ENCODE measurements at places on chromosomes 3 and 15.

GRCh38 chr3:61869371-61869770 is 308.0 kb downstream of the PTPRG start:
- DNase-seq: no peak

- no peak for DNase-seq
Measured at GRCh38 chr3:86993704-86994103, 2.8 kb upstream of the VGLL3 start.

DNA sequence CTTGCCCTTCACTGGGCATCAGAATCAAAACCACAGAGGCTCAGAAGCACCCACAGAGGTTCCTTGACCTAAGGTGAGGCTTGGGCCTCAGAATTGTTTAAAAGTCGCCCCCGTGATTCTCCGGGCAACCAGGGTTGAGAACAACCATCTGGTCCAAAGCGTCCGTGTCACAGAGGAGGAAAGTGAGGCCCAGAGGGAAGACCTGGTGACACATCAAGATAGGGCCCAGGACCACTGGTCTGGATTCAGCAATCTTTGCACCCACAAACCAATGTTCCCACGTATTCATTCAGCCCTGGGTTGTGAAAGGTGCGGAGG is 272.6 kb downstream of the UACA start:
- no peak for DNase-seq

DNA sequence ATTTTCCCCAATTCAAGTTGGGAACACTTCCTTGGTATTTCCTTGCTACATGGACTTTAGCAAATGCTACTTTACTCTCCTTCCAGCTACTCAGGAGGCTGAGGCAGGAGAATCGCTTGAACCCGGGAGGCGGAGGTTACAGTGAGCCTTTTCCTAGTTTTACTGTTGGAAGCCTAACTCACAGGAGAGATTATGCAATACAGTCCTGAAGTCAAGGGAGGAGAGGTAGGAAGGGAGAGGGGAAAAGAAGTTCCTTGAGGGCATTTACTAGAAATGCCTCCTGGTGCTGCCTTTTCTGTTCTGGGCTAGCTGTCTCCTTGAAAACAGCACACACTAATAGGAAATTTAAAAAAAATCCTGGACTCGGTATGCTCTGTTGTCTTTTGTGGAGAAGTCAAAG is 6.2 kb downstream of the HHLA2 start:
- DNase-seq: no peak

DNA sequence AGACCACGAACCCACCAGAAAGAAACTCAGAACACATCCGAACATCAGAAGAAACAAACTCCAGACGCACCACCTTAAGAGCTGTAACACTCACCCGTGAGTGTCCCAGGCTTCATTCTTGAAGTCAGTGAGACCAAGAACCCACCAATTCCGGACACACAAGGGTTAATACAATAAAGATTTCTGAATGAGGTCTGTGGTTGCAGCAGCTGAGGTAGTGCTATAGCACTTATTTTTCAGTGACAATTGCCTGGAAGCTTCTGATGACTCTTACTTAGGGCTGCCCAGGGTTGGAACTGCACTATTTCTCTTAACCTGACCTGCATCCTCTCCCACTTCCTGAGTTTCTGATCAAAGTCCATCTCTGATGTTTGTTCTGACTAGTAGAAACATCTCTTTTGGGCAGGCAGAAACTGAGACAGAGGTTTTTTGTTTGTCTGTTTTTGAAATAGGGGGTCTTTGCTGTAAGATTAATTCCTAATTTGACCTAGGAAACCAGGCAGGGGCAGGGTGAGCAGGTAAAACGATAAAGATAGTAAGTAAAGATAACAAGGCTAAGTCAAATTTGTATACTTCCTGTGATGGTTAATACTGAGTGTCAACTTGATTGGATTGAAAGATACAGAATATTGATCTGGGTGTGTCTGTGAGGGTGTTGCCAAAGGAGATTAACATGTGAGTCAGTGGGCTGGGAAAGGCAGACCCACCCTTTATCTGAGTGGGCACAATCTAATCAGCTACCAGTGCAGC is 169.1 kb downstream of the GAP43 start:
- no peak for DNase-seq
